T-helper 9 cell (primary cell): ENCODE measurements at places on chromosomes 1 and 21.

DNA sequence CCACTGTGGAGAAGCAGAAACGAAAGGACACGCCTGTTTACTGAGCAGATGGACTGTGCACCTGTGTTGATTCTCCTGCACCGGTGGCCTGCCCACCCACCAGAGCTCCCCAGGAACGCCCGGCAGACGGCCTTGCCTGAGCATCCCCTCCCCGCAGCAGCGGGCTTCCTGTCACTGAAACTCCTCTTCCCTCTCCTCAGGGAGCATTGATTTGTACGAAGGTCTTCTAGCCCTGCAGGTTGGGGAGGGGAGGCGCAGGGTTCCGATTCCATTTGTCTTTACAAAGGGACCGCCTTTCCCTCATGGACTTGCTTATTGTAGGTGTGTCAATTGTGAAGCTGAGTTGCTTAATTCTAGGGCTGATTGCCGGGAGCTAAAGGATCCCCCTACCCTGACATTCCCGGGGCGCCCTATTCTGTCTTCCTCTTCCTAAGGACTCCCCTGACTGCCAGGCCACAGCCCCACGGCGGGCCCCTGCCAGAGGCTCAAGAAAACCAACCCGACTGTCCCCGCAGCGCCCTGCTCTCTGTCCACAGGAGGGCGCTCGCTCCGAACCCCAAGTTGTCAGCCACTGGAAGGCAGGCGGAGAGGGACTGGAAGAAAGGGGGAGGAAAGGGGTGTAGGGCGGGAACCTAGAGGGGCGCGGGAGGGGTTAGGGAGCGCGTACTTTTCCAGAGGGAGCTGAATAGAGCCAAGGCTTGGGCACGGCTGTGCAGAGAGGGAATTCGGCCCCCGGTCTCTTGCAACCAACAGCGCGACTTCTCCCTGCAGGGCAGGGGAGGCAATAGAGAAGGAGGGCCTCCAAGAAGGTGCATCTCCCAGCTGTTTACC, 2.8 kb downstream of the S100A6 start:
- peak; percentile 77 for DNase-seq

GRCh38 chr1:11842154-11843041, 5.2 kb downstream of the NPPA start:
- no peak for DNase-seq

- DNase-seq = no peak
Observed at GRCh38 chr21:15552914-15553494, 176.8 kb upstream of the USP25 start.

GRCh38 chr1:177817937-177818875, 151.7 kb downstream of the SEC16B start:
- no peak for DNase-seq

GRCh38 chr1:234558330-234558836, 51.6 kb downstream of the IRF2BP2 start:
- DNase-seq = no peak

DNA sequence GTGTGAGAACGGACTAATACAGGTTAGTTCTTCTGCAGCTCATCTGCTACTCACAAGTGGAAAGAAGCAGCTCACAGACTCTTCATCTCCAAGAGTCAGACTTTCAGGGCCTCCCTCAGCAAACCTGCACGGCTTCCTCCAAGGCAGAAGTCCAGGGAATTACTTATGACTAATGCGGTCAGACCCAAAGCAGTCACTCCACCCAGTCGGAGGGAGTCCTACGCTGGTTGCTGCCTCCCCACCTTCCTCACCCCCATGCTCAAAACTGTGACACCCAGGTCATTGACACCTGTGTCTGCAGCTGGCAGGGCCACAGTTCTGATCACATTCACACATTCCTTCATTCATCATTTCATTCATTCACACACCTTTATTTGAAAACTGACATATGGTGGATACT, 38.4 kb upstream of the PRDM2 start:
- DNase-seq = no peak

DNA sequence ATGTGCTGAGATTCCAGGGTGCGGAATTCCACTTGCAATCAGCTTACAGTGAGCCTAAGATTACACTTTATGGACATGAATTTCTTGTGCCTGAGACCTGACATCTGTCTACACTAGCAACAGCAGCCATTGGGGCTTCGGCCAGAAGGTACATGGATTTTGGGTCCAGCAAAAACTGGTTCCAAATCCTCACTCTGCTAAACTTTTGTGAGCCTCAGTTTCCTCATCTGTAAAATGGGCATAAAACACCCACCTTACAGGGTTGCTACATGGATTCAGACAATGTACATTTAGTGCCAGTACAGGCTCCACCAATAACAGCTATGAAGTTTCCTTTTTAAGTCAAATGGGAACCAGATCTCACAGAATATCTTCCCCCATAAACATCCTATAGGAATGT, 30.8 kb downstream of the RHEX start:
- no peak for DNase-seq

DNA sequence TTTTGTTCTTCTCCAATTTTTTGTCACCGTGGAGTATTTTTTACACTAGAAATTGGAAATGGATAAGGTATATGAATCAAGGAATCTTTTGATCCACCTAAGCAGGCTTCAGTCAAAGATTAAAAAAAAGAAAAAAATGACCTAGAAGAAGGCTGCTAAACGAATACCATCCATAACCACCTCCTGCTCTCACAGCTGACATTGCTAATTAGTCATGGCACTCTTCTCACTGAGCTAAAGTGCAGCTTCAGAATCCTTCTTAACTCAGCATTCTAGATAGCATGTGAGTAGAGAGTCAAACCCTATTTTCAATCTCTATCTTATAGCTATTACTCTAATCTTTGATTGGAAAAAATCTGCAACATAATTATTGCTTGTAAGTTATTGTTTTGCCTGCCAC, 40.2 kb upstream of the ST6GALNAC5 start:
- no peak for DNase-seq
